ENCODE measurements at places on chromosomes 11 and 22.

DNA sequence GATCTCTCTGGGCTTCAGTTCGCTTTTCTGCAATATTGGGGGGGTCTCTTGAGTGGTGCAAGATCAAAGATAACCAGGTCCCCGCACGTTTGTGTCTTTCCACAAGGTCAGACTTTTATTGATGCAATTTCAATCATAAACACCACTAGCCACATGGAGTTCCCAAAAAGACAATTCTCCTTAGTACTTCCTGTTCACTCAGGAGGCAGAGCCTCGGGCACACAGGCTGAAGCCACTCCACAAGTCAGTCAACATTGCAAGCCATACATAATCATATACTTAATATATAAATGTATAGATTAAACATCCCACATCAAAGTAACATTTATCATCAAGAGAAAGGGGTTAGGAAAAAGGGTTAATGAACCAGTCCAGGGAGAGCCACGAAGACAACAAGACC lies 12.0 kb downstream of the ST14 start:
- no peak for DNase-seq

DNA sequence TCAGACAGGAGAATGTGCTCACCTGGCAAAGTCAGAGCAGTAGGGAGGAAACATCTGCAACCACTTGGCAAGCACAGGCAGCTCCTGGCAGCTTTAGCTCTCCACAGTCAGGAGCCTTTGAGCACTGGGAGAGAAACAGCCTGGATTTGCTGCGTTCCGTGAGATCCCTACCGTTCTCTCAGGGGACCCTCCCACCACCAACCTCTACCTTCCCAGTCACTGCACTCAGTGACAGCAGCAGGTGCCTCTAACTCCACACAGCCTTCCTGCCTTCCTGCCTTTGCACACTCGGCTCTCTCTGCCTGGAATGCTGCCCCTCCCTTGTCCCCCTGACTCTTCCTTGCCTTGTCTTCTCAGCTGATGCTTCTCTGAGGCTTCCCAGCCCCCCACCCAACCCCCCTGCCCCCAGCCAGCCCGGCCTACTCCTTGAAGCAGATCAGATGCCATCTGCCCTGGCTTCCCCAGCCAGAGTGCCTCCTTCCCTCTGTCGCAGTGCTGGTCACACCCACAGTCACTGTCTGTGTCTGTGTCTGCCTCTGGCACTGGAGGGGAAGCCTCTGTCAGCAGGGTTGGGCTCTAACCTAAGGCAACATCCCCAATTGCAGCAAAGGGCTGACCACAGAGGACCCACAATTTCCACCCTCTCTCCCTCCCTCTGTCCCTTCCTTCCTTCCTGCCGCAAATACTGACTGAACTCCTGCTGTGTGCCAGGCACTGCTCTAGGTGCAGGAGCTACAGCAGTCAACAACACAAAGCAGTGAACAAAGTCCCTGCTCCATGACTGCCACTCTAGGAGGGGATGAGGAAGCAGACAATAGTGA lies 14.9 kb upstream of the TSKU start:
- DNase-seq = peak; percentile 25

DNA sequence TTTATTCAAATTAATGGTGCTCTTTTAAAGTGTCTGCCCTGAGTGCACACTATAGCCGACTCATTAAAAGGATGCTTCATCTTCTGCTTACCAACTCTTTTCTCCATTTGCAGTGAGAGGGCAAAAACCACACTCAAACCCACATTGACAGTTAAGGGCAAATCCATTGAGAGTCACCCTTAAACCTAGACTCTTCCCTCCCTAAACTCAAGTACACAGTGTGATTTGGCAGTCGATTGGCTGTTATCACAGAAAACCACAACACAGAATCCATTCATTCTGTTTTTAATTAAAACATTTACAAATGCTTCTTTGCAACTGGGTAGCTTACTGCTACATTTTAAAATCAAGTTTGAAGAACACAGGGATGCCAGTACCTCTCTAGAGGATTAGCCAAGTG lies 120.0 kb downstream of the CADM1 start:
- DNase-seq = no peak

GRCh38 chr11:107859459-107860239 lies 1.1 kb upstream of the SLC35F2 start:
- peak; percentile 59 for DNase-seq

- DNase-seq = no peak
Measured at GRCh38 chr11:7668464-7668863, 4.8 kb downstream of the CYB5R2 start.

DNA sequence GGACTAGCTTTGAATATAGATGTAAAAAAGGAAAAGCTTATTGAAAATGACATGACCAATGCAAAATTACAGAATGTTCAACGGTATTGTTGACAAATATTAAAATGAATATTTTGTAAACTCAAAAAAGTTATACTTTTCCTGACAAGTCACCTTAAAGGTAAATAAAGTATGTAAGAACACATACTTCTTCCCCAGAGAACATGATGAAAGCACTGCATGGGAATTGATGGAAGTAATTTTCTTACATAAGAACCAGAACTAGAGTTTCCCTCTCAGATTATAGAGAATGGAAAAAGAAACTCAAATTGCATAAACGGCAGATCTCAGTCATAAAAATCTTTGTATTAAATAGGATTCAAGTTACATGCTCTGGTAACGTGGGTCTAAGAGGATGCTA lies at the start of gene OR4P4:
Gene OR4P4 (plus strand): TSS at position 301 of the 400 bp plus-strand sequence.
- DNase-seq = no peak

DNA sequence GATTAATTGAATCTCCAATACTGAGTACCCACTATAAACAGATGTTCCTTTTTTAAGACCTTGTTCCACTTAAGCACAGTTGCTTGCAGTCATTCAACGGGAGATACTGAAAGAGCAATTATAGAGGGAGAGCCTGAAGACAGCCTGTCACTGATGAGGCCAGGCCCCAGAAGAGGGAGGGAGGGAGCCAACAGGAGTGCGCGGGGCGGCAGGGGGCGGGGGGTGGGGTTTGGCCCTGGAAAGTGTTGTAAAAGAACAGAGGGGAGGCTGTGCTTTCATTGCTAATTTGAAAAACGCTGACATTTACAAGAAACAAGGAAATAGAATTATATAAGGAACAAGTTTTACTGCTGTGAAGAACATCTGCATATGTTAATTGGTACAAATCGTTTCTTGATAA lies 53.1 kb downstream of the MAP6 start:
- no peak for DNase-seq

- DNase-seq = no peak
Measured at GRCh38 chr11:120343429-120343828, 7.2 kb downstream of the ARHGEF12 start.

DNA sequence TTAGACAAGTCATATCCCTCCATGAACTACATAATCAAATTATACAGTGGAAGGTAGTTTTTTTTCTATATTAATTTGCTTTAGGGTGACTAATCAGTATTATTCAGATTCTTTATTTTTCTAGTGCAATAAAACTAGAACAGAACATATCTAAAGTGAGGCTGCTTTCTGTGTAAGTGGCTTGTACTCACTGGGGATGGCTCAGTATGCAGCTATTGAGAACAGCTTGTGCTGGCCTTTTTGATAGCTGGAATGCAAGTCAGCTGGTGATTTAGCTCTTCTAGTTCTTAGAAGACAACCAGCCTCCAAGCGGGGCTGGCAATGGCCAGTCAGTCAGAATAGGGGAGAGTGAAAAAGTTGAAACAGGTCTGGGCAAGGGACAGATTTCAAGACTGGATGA lies 119.4 kb downstream of the BLID start:
- DNase-seq = no peak

DNA sequence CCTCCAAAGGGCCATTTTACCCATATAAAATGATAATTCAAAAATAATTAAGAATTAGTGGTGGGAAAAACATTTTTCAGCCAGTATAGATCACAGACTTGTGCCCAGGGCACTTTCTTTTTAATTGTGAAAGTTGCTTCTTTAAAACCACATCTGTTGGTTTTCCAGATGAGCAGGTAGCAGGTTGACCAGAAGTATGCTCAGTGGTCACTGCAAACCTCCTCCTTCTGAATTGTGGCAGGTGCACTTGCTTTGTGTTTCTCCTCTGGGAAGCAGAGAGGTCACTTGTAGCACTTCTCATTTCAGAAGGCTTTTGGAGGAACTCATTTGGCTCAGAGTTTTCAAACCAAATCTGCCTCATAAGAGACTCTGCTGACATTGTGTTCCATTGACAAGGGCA lies 24.6 kb upstream of the CWF19L2 start:
- DNase-seq = no peak

DNA sequence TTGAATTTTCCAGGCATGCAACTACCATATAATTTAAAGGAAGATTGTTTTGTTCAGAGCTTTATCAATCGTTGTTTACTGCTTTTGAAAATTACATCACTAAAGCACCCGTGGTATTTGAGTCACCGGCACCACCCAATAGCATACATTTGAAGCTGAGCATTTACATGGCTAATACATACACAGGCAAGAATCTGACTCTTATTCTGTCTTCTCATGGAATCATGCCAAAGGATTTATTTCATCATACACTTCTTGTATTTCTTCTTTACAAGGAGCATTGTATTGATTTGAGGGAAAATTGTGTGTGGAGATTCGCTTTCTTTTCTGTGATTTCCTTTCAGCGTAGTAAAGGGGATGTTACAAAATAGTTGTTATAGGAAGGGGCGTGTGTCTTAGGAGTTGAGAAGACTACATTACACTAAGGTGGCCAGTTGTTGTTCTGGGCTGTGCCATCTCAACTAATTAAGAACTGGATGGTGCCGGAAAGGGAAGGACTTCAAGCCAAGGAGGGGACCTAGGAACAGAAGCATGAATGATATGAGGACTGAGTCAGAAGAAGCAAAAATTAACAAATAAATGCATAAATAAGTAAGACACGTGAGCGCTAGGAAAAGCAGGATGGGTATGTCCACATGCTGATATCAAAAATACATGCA lies 12.9 kb upstream of the CD3E start:
- no peak for DNase-seq

DNA sequence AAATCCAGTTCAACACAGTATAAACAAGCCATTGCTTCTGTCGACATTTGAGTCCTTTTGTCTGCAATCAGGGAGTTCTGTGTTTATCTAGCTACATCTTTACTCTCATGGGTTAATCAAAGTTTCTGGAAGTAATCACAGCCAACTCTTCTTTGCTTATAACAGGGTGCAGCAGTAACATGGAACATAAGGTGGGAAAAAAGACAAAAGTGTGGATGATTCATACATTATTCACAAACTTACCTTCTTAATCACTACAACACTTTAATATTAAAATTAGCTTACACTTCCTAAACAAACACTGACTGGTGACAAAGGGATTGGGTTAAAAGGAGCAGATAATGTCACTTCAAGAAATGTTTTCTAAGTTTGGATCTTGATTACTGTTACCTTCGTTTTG lies 44.7 kb downstream of the SNX19 start:
- no peak for DNase-seq

DNA sequence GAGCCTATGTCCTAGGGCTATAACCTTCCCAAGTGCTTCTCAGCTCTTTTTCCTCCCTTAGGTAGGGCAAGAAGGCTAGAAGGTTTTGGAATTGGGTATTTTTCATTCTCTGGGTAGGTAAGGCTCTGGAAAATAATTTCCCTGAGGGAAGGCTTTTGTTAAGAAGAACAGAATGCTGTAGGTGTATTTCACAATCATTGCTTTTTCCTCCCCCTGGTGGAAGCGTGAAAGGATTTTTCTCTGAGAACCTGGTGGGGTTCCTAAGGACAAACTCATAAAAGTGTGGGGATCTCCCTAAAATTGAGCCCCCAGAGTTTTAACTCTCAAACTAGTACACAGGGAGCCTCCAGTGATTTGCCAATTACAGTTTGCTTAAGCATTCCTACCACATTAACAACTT lies 41.1 kb upstream of the NARS2 start:
- DNase-seq = no peak

GRCh38 chr11:86978756-86979608 lies 23.8 kb upstream of the FZD4 start:
- DNase-seq = no peak

GRCh38 chr11:44886790-44887140 lies 63.9 kb downstream of the TP53I11 start:
- DNase-seq = no peak

GRCh38 chr11:96869207-96869606 lies 479.4 kb downstream of the JRKL start:
- DNase-seq = no peak

DNA sequence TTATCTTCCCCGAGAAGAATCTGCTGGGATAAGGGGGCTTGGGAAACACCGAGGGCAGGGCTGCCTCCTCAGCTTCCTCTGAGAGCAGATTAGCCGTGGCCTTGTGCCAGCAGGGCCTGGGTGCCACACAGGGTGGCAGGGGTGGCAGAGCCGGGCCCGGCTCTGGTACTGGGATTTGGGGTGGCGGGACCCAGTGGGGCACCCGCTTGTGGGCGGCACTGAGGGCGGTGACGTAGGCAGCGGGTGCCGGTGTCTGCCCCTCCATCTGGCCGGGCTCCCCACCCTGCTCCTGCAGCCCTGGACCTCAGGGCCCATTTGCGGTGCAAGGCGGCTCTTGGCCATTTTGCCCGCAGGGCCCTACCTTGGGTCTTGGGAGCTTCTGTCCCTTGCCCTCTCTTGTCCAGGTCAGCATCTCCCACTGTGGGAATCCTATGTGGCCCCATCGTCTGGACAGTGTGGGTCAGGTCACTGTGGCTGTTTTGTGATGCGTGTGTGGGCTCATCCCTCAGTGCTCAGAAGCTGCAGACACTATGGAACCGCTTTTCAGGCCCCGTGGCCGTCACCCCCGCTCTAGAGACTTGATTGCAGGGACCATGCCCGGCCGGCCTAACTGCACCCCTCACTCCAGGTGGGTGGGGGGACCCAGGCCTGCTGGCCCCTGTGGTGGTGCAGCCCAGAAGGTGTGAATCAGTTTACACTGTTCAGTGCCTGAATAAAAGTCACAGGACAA lies 29.7 kb upstream of the KRTAP5-6 start:
- no peak for DNase-seq

GRCh38 chr11:16801288-16801980 lies 63.0 kb downstream of the C11orf58 start:
- DNase-seq = no peak

GRCh38 chr22:50250555-50251476 lies at the start of gene HDAC10:
Gene HDAC10, minus strand, starts transcription at chr22:50251265. Its CDS starts 233 bp downstream, at chr22:50251032.
- peak; percentile 92 for DNase-seq

GRCh38 chr11:45815747-45816146 lies 10.8 kb downstream of the SLC35C1 start:
- DNase-seq = no peak

DNA sequence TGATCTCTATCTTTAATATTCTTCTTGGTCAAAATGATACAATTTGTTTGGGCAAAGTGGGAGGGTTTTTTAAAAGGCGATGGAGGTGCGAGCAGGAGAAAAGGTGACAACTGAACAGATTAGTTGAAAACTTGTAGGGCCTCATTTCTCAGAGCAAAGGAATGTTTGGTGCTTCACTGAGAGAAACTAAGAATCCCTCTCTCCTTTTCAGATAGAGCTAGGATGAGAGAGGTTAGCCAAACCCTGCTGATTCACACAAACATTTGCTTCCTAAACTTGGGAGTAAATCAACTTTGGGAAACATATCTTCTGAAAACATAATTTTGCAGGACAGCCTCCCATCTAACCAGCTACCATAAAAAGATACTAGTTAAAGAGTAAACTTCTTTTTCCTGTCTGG lies 57.0 kb downstream of the PHF21A start:
- DNase-seq = no peak

DNA sequence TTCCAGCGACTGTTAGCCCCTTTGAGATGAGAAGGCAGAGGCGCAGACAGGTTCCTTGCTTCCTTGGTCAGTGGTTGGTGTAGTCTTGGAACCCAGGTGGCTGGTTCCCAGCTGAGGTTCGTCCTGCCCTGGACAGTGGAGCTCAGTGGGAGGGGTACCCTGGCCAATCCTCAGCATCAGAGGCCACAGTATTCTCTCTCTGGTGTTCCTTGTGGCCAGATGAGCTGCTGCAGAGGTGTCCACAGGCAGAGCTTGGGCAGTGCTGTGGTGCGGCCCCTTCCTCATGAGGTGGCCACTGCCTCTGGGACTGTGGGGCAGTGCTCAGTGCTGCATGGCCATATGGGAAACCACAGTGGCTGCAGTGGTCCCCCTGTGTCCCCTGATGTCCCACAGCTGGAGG lies 61.8 kb downstream of the CTTN start:
- no peak for DNase-seq
